ENCODE measurements at places on chromosomes 6 and 20. TPM values are rescaled to one million over a fixed set of nuclear protein-coding genes. Genes with fewer than 3 reads are reported as not detected.
A peak's percentile ranks its signal among the peaks of the same experiment; 100 is the strongest.

HCK gene
- 3.4 TPM for polyA plus RNA-seq

CD93 gene
- 8.5 TPM for polyA plus RNA-seq

DNAAF9 gene
- polyA plus RNA-seq, result 10.5 TPM

C6orf58 gene
- polyA plus RNA-seq, result not detected

SNRNP48 gene
- polyA plus RNA-seq, result 7.3 TPM

CCR6 gene
- 0.27 TPM for polyA plus RNA-seq

SMLR1 gene
- polyA plus RNA-seq, result not detected

VNN1 gene
- polyA plus RNA-seq, result not detected

HEY2 gene
- polyA plus RNA-seq, result 2.5 TPM

DNA sequence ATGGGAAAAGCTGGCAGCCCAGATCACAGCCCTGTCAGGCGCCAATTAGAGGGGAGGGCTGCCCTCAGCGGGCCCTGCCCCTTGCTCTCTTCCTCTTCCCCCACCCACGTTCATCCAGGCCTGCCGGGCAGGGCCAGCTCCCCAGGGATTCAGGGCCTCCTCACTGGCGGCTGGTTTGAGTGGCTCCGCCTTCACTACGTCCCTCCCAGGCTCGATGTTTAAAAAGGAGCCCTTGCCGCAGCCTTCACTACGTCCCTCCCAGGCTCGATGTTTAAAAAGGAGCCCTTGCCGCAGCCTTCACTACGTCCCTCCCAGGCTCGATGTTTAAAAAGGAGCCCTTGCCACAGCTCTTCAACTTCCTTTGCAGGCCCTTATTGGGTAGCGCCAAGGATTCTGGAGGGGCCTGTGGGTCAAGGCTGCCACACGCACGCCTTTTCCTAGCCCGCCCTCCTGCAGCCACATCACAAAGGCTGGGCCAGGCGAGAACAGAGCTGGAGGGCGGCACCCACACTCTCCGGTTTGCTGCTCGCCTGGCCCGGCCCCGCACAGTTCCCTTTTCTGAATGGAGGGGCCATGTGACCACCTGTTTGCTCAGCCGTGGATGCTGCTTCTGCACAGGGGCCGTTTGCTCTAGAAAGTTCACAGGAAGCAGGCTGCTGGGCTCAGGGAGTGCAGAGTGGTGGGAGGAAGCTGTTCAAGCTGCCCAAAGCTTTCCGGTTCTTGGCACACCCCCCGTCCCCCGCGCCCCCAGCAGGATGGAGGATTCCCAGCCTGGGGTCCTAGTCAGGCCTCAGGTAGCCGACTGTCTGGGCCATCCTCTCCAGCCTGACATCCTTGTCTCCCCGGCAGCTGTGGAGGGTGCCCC lies 1.6 kb downstream of the SLC17A9 start:
- DNase-seq, result peak; percentile 26

DNA sequence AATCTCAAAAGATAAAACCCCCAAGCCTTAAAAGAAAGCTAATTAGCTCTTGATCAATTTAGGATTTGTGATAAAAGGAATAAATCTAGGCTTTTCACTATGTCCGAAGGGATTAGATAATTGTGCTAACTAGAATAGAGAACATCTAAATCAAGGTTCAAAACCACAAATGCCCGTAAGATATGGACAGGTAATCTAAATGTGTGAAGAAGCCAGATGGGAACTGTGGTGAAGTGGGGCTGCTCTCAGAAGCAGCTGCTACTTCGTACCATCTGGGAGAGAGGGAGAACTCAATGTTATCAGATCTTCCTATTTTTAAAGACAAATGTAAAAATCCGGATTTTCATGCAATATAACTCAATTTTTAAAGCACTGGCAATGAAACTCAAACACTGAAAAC lies 44.2 kb downstream of the NCOA6 start:
- peak; percentile 56 for DNase-seq

DNA sequence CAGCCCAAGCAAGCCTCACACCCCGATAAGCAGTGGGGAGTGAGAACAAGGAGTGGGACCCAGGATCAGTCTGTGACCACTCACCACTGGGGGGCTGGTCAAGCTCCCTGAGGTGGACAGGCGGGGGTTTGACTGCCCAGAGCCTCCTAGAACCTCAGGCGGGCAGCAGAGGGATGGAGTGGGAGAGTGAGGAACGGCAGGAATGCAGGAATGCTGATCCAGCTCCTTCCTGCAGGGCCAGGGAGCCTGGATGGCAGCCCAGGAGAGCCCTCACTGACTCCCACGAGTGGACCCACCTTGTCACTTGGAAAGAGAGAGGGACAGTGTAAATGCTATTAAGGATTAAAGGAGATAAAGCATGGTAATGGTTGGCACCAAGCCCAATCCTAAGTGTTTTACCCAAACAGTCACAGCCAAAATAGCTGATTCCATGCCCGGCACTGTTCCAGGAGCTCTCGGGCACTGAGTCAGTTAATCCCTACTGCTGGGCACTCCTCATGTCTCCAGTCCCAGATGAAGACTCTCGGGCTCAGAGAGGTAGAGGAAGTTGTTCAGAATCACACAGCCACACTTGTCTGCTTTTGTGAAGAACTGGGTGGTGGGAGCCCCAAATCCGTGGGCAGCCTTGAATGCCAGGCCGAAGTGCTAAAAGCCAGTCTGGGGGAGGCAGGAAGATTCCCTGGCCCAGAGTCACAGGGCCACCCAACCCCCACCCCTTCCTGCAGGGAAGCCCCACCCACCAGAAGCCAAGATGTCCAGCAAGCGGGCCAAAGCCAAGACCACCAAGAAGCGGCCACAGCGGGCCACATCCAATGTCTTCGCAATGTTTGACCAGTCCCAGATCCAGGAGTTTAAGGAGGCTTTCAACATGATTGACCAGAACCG lies 3.1 kb downstream of the MYL9 start:
- no peak for DNase-seq

GRCh38 chr6:113169484-113169883 lies 687.7 kb upstream of the MARCKS start:
- no peak for DNase-seq

DNA sequence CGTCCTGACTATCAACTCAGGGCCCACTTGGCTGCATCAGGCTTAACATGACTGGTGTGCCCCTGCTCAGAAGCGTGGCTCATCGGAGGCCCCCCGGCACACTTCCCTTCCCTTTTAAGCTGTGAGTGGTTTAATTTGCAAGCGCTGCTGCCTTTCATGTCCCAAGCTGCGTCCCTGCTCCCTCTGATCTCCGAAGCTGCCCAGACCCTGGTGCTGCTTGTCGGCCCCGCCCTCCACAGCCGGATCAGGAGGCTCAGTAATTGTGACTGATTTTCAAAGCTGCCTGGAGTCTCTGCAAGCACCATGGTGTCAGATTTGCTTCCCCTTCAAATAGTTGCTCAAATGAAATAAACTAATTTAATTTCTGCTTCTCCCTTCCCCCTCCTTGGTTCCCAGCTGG lies 71.1 kb downstream of the CDH22 start:
- DNase-seq, result peak; percentile 92

DNA sequence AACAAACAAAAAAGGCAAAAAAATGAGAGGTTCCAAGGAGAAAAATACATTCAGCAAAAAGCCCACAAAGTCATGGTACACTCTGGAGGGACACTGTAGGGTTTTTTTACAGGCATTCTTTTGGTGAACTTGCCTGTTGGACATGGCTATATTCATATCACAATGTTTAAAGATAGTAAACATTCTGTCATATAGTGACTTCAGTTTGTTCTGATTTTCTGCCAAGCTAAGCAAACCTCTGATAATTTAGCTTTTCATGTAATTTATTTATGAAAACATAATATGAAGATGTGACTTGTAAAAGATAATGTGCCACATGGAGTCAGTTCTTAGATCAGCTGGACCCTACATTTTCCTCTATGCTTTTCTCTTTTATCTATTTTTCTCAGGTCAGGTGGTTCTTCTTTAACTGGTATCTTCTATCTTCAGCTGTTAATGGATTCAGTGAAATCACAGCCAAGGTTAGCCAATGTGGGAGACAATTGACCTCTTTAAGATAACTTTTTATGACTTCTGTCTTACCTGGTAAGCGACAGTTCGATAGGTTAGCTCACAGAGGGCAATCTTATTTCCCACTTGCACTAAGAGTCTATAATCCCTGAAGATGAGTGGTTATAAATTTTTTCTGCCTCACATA lies 87.9 kb downstream of the ADGRB3 start:
- no peak for DNase-seq

DNA sequence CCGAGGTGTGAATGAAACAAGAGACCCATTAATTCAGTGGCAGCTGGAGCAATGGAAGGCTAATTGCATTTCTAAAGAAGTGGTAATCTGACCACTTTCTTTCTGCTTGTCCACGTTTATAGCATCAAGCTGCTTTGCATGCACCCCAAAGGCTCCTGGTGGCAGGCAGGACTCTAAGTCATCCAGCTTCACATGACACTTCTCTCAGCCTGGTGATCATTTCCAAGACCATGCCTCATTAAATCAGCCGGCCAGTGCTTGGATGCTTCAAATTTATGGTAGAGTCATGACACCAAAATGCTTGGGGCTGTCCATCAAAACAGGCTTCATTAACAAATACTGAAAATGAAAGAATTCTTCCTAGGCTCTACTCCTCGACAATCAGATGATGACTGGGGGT lies 614.9 kb downstream of the DOK5 start:
- no peak for DNase-seq

DNA sequence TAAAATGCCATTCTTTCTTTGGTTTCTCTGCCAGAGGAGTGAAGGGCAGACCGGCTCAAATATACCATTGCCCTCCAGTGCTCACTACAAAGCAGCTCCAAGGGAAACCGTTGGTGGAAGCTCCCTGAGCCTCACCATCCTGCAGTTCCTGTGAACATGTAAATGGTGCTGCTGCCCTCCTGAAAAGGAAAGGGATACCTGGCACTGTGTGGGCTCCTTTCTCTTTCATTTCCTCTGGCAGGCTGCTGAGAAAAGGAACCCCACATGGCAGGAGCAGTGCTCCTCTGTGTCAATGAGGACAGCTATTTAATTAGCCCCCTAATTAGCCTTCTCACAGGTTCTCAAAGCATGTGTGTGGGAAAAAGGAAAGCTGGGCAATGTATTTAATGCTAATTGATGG lies 142.5 kb downstream of the KLHL32 start:
- DNase-seq, result peak; percentile 32

DNA sequence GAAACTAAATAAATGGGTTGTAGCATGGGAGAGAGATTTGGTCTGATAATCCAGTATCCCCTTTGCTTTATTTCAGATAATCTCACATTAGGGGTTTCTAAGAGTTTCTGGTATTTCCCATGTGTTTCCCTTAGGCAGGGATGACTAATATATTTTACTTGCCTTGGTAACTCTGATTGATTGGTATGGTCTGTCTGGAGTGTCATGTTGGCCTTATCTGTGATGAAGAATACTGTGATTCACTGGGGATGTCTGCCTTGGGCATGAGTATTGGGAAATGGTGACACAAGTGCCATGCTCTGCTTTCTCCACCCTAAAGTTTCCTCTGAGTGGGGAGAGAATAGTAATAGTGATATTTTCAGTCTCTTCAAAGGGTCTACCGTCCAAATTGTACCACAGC lies 10.1 kb downstream of the SLC22A2 start:
- no peak for DNase-seq

DNA sequence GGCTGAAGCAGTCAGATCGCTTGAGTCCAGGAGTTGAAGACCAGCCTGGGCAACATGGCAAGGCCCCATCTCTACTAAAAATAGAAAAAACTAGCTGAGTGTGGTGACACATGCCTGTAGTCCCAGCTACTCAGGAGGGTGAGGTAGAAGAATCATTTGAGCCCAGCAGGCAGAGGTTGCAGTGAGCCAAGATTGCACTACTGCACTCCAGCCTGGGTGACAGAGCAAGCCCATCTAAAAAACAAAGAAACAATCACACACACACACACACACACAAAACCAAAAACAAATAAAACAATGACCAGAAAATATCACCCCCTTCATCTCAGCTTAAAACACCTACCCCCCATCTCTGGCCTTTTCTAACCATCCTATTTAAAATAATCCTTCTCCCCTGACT lies 68.0 kb downstream of the BTBD9 start:
- DNase-seq, result no peak

DNA sequence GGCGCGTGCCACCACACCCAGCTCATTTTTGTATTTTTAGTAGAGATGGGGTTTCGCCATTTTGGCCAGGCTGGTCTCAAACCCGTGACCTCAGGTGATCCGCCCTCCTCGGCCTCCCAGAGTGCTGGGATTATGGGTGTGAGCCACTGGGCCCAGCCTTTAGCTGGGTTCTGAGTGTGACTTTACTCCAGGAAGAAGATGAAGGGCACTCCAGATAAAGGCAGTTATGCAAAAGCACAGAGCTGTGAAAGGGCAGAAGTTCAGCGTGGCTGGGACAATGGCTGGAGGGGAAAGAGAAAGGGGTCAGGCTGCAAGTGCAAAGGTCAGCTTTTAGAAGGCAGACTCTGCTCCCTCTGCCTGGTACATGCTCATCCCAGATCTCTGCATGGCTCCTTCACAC lies 39.7 kb downstream of the MAP3K5 start:
- no peak for DNase-seq

All from brain (organoid and tissue), 16 donors.